Sigmoid colon (tissue), 7 donors: ENCODE measurements at places on chromosomes 1 and 21. TPM values are rescaled to one million over a fixed set of nuclear protein-coding genes. Genes with fewer than 3 reads are reported as not detected.

- DNase-seq, result no peak
Observed at GRCh38 chr1:33753087-33753856, 110.6 kb upstream of the HMGB4 start.

- no peak for DNase-seq
Observed at GRCh38 chr21:16069178-16070112, 339.7 kb downstream of the USP25 start.

- no peak for DNase-seq
Observed at GRCh38 chr1:227120826-227121225, 180.7 kb downstream of the COQ8A start.

- DNase-seq, result peak; percentile 49
Observed at GRCh38 chr1:203136409-203137042, 9.0 kb downstream of the ADORA1 start.

DNA sequence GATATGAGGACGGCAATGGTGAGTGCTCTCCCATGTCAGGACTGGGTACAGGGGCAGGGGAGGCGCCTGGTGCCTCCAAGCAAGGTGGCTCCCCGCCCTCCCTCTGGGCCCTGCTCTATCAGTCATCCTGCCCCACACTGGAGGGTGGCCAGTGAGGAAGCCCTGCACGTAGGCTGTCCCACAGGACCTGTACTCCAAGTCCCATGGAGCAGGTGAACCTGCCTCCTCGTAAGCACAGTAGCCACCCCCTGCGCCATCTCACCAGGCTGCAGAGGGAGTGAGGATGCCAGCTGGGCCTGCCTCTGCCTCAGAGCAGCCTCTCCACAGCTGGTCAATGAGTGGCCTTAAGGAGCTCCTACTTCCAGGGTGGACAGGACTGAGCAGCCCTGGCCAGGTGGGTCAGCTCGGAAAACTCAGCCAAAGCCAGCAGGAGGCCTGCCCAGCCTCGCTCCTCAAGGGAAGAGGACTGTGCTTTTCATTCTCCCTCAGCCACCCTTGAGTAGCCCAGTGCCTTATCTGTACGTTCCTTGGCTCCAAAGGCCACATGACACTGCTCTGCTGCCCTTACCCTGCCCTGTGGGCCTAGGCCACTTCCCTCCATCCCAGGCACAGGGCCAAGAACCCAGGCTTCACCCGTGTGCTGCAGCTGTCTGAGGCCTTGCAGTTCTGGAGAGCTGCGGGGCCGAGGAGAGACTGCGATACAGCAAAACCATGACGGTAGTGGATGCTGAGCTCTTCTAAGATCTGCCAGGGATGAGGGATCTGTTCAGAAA is 39.6 kb downstream of the SLC45A1 start:
- DNase-seq, result no peak

DNA sequence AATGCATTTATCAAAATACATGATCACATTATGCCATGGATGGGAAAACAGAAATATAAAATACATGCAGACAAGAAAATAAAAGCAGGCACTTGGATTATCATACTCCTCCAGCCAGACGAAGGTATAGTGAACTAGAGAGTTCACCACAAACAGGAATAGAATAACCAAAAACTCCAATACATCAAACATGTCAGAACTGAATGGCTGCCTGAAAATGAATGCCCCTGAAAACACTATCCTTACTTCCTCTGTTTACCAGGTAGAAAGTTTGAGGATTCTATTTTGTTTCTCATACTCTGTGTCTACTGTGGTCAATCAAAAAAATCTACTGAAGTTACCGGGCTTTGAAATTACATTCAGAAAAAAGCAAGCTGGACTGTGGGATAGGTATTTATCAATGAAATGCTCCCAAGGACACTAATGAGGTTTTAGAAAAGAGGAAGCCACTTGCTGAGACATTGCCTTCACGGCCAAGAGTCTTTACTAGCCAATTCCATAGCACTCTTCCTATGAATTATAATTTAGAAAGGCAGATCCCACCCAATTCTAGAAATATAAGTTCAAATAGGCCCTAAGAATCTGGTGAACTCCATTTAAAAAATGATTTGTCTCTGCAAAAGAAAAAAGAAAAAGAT is 197.7 kb downstream of the SMYD3 start:
- DNase-seq, result no peak

GRCh38 chr1:56897150-56898004 is 42.8 kb downstream of the C8A start:
- DNase-seq, result no peak

- no peak for DNase-seq
Observed at GRCh38 chr1:64112281-64112680, 91.1 kb upstream of the UBE2U start.

DNA sequence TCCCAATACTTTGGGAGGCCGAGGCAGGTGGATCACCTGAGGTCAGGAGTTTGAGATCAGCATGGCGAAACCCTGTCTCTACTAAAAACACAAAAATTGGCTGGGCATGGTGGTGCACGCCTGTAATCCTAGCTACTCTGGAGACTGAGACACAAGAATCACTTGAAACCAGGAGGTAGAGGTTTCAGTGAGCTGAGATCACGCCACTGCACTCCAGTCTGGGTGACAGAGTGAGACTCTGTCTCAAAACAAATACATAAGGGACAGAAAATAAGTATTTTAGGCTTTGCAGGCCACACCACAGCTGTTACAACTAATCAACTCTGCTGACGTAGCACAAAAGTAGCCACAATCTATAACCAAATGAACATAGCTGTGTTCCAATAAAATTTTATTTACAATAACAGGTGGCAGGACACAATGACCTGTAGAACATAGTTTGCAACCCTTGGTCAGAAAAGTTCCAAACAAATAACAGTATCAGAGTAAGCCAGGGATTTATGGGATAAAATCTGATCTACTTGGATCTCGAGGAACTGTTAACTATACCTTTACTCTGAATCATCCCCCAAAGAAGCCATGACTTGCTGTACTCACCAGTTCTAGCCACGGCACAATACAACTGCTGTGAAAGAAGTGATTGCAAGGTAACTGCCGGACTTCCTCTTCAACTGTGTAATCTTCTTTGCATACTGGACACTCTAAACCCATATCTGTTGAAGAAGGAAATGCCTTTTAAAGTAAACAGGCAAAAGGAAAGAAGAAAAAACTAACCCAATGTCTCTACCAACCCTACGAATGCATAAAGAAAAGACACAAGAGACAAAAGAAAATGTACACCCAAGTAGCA is 28.3 kb downstream of the CD160 start:
- DNase-seq, result no peak

DNA sequence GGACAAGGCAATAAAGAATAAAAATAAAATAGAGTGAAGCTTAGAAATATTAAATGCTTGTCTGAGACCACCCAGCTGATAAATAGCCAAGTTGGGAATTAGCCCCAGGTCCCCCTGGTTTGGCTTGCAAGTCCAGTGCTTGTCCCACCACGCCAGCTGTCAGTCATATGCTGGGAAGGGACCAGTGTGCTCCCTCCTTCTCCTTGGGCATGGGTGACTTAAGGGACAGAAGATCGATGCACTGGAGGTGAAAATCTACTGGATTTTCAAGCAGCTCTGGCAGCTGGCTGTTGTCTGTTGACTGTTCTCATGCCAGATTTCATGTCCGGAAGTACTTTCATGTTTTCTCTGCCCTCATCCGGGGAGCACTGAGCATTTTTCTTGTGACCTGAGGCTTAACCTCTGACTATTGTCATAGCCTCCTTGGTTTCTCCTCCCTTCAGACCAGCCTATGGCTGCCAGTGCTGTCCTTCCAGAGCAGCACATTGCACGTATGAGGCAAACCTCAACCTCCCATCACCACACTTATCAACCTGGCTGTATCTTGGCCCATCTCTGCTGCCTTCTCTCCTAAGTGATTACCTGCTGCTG is 12.4 kb downstream of the LMOD1 start:
- DNase-seq, result no peak

DNA sequence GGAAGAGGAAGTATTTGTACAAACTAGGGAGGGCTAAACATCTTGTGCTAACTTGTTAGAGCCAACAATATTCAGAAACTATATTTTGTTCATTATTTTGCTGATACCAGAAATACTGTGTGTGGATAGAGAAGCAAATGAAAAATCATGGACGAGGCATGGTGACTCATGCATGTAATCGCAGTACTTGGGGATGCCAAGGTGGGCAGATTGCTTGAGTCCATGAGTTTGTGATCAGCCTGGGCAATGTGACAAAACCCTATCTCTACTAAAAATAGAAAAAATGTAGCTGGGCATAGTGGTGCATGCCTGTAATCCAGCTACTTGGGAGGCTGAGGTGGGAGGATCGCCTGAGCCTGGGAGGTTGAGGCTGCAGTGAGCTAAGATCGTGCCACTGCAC is 13.4 kb downstream of the LRRC41 start:
- DNase-seq, result no peak

- no peak for DNase-seq
Observed at GRCh38 chr1:240021709-240022108, 70.0 kb upstream of the FMN2 start.

GRCh38 chr1:94646141-94646643 is 104.6 kb upstream of the F3 start:
- DNase-seq, result no peak

- DNase-seq, result no peak
Observed at GRCh38 chr21:33305938-33306337, 18.8 kb upstream of the IFNAR1 start.

GRCh38 chr1:24727501-24728216 is 17.6 kb upstream of the CLIC4 start:
- DNase-seq, result peak; percentile 94

DNA sequence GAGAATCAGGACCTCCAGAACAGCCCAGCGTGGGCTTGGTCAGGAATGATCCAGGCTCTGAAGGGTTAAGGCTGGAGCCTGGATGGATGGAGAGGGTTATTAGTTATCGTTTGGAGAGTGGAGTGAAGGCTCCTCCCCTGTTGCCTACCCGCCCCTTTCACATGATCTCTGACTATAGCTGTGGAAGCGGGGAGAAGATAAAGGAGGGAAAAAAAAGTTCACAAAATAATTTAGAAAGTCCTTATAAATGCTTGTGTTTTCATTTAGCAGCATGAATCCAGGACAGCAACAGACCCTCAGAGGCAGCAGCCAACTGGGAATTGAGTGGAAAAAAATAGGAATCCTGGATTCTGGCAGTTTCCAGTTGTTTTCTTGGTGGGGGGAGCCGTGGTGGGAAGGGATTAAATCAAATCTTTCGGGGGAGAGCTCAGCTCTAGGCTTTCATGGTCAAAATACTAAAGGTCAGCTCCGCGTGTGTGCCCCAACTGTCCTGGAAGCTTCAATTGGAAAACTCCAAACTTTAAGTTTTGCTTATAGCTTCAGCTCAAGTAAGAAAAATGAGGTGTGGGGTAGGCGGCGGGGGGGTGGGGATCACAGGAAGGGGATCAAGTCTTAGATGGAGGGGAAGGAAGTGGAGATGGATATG is 595 bp upstream of the DDR2 start:
- peak; percentile 79 for DNase-seq

GRCh38 chr1:10613340-10613739 is 138.6 kb downstream of the PEX14 start:
- DNase-seq, result peak; percentile 38

- peak; percentile 64 for DNase-seq
Observed at GRCh38 chr1:32899586-32900296, 1.4 kb downstream of the TMEM54 start.

- no peak for DNase-seq
Observed at GRCh38 chr1:162141281-162142054, 72.0 kb downstream of the NOS1AP start.

- DNase-seq, result peak; percentile 61
Observed at GRCh38 chr1:24849672-24850295, 80.3 kb downstream of the RUNX3 start.

- DNase-seq, result peak; percentile 91
Observed at GRCh38 chr1:34852677-34853217, 6.8 kb downstream of the SMIM12 start.

DNA sequence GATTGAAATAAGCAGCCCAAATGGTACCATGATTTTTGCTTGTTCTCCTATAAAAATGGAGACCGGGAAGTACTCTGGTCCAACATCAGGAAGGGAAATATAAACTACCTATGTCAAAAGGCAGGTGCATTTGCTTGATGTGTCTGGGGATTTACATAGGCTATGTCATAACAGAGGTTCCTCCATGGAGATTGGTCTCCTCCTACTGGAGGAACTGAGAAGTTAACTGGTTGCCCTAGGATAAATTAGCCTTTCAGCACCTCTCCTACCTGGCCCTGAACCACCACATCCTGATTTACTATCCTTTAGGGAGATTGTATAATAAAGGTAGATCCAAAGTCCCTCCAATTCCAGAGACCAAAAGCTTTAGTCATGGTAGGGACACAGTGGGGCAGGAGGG is 1109.3 kb upstream of the B3GALT2 start:
- DNase-seq, result no peak

DNA sequence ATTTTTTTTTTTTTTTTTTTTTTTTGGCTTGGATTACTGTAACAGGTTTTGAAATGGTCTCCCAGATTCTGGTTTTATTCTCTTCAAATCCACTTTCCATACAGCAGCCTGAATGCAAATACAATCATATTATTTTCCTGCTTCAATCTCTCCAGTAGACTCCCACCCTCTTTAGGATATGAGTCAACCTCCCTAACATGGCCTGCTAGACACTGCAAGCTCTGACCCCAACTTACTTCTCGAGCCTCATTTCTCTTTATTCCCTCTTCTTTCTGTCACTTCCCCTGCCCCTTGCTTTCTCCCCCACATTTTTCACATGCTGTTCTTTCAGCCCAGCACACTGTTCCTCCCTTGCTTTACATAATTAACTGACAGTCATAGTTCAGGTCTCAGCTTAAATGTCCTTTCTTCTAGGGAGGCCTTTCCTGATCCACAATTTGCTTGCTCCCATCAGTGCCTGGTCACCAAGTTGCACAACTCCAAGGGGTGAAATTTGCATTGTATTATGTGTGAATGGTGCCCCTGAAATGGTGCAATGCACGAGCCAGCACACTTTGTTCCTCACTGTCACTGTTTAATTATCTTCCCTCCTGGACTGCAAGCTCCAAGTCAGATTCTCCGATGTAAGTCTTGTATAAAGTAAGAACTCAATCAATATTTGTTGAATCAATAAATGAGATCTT is 22.1 kb upstream of the IL19 start:
- DNase-seq, result no peak

PTGFR gene
- total RNA-seq, result 2.2 TPM

FPGT gene
- 20.3 TPM for total RNA-seq

MAGOH gene
- 35.0 TPM for total RNA-seq

MAP7D1 gene
- 104 TPM for total RNA-seq

CLCA2 gene
- total RNA-seq, result not detected

ICOSLG gene
- total RNA-seq, result 1.1 TPM

CTBS gene
- 12.6 TPM for total RNA-seq

LCE1E gene
- not detected for total RNA-seq

FMO2 gene
- 35.1 TPM for total RNA-seq
